H7 (cell line): ENCODE measurements at places on chromosomes 12 and 14.

GRCh38 chr12:31021809-31022494 lies 51.7 kb upstream of the DDX11 start:
- DNase-seq = no peak

DNA sequence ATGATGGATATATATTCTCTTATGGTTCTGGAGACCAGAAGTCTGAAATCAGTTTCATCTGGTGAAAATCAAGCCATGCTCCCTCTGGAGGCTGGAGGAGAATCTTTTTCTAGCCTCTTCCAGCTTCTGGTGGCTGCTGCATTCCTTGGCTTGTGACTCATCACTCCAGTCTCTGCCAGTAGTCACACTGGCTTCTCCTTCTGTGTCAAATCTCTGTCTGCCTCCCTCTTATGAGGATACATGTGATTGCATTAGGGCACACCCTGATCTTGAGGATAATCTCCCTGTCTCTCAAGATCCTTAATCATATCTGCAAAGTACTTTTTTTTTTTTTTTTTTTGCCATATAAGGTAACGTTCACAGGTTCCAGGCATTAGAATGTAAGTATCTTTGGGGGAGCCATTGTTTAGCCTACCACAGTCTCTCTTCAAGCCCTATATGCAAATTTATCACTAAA lies 17.7 kb downstream of the DNAL1 start:
- DNase-seq = peak; percentile 33

DNA sequence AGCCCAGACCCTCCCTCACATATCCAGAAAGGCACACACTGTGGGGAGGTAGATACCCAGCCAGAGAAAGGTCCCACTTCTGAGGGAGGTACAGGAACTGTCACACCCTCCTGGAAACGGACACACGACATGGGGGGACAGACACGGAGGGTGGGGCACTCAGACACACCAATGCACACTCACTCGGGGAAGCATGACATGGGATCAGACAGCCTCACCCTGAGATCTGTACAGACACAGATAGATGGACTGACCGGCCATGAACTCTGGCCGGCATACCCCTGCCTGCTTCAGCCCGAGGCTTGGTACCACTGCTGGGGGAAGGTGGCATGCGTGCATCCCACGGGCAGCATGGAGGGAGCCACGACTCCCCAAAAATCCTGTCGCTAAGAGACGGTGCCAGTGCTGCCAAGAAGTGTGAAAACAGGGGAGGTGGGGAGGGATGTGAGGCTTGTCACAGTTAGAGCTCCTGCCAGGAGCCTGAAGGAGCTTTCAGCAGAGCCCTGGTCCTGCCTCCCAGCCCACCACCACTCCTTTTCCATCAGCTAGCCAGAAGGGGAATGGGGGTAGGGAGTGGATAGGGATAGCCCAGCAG lies 571 bp downstream of the CPNE6 start:
- no peak for DNase-seq

GRCh38 chr14:101196795-101197590 lies 293.5 kb upstream of the RTL1 start:
- peak; percentile 82 for DNase-seq

DNA sequence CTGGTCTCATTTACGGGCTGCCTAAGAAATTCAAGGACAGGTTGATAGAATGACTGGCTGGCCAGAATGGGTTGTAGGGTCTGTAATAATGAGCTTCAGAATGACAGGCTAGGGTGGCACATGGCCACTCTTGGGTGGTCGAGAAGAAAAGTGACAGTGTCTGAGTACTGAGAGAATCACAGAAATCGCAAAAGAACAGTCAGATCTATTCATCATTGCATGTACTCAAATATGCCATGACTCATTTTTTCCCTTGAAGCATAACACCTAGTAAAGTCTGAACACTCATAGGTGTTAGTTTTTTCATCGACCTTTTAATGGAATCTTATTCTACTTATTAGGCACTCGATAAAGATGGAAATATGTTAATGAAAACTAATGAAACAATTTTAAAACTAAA lies 37.8 kb upstream of the SEL1L start:
- no peak for DNase-seq

GRCh38 chr14:50001999-50002925 lies 109.4 kb downstream of the ARF6 start:
- peak; percentile 32 for DNase-seq

- DNase-seq = peak; percentile 26
Observed at GRCh38 chr12:64088431-64089349, 133.4 kb downstream of the KICS2 start.

DNA sequence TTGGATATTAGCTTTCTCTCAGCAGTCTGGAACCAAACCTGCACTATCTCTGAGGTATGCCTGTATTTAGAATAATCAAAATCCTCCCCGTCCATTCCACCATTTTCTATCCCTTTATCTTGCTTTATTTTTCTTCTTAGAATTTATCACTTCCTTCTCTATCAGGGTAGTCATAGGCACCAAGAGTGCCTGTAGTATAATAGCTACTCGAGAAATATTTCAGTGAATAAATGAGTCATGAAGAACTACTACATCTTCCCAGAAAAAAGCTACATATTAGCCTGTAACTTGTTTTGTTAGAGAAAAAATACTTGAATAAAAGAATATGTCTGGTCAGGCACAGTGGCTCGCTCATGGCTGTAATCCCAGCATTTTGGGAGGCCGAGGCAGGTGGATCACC lies 4.3 kb downstream of the SLC2A14 start:
- no peak for DNase-seq

DNA sequence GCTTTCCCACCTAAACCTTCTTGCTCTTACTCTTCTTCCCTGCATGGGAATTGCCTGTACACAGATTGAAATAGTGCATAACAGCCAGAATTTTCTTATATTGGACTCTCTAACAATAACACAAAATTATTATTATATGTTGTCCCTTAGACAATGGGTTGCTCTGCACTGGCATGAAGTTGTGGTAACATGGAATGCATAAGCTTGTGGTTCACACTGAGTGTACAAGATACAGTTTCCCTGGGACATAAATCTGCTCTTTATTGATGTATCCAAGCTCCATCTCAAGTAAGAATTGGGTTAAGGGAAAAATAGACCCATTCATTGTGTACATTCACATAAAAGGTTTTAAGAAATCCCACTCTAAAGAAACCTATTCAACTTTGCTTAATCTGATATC lies 114.4 kb upstream of the NTF3 start:
- DNase-seq = no peak

DNA sequence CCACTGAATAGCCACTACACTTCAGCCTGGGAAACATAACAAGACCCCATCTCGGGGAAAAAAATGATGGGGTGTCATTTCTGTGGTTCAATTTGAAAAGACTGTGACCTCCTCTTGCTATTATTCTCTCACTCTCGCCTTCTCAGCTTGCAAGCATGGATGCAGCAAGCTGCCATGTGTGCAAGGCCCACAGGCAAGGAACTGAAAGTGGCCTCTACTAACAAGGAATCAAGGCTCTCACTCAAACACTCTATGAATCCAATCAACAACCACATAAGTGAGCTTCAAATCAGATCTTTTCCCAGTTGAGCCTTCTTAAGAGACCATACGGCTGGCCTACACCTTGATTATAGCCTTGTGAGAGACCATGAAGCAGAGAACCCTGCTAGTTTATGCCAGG lies 17.9 kb upstream of the DHRS7 start:
- no peak for DNase-seq

DNA sequence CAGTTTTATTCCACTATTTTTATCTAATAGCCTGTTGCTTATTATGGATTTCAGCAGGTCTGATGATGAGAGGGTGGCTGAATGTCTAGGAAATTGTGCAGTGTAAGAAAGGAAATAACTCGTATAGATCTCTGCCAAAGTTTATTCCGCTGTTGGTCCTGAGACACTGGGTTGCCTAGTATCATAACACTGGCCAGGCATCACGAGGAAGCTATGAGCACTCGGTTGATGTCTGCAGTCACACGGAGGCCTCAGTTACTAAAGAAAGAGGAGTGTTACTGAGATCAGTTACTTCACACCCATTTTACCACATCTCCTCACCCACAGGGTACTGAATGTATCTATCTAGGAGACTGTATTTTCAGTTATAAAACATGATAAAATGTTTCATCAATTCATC lies 21.9 kb downstream of the BHLHE41 start:
- DNase-seq = no peak

GRCh38 chr12:29230800-29231560 lies 81.9 kb downstream of the FAR2 start:
- no peak for DNase-seq

GRCh38 chr14:100878271-100879146 lies 25.0 kb downstream of the RTL1 start:
- no peak for DNase-seq

GRCh38 chr12:1845427-1845826 lies 25.1 kb downstream of the LRTM2 start:
- DNase-seq = peak; percentile 41

GRCh38 chr14:88411039-88411438 lies 25.6 kb downstream of the SPATA7 start:
- DNase-seq = no peak

DNA sequence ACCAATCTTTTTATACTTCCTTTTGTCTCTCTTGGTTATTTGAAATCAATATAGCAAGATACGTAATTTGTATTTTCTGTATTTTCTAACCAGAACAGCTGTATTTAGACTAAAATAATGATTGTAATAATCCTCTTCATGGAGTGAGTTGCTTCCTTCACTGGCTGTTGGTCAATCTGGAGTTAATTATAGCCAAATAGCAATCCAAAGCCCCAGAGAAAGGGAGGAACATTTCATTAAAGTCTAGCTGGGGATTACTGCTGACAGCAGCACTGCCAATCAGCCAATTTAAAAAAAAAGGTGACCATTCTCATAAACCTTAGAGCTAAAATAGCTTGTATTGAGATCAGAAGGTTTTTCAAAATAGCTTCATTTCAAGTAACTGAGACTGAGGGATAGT lies 118.0 kb downstream of the TRHDE start:
- DNase-seq = no peak

- DNase-seq = no peak
Observed at GRCh38 chr12:58673021-58673420, 247.3 kb downstream of the LRIG3 start.

GRCh38 chr14:79161571-79161970 lies 991.4 kb downstream of the NRXN3 start:
- peak; percentile 8 for DNase-seq

DNA sequence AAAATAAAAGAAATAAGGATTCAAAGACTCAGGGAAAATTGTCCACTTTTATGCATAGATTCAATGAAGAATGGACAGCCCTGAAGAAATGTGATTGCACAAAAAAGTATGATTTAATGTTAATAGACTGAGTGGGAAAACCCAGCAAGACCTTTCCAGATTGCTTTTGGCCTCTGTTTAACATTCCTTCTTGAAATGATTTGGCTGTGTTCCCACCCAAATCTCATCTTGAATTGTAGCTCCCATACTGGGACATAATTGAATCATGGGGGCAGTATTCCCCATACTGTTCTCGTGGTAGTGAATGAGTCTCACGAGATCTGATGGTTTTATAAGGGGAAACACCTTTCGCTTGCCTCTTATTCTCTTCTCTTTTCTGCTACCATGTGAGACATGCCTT lies 1316.9 kb upstream of the SEL1L start:
- DNase-seq = no peak
